ENCODE measurements at places on chromosomes 16 and 17. TPM values are rescaled to one million over a fixed set of nuclear protein-coding genes. Genes with fewer than 3 reads are reported as not detected.

GRCh38 chr17:39663340-39663687 lies 1.8 kb upstream of the TCAP start:
- no peak for DNase-seq

The APOBR gene
- total RNA-seq: not detected

The PLD2 gene
- total RNA-seq: 63.3 TPM

The KRT32 gene
- total RNA-seq: not detected

Data from H9 (cell line).